Esophagus mucosa (tissue), 1 donor: ENCODE measurements at places on chromosomes 1 and 21. TPM values are rescaled to one million over a fixed set of nuclear protein-coding genes. Genes with fewer than 3 reads are reported as not detected.

DNA sequence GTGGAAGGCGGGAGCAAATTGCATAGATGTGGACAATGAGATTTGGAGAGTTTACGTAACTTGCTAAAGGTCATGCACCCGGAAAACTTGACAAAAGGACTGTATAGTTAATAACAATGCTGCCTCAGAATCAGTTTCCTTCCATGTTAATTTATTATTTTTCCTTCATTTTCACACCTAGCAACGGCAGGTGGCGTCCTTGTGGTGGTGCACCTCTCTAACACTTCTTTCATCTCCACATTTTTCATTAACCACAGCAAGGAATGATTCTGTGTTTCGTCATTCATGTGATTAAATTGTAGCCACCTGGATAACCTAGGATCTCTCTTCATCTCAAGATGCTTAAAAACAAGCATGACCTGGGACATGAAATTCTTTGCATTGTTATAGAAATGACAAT, 2133.0 kb downstream of the NCAM2 start:
- no peak for ATAC-seq

DNA sequence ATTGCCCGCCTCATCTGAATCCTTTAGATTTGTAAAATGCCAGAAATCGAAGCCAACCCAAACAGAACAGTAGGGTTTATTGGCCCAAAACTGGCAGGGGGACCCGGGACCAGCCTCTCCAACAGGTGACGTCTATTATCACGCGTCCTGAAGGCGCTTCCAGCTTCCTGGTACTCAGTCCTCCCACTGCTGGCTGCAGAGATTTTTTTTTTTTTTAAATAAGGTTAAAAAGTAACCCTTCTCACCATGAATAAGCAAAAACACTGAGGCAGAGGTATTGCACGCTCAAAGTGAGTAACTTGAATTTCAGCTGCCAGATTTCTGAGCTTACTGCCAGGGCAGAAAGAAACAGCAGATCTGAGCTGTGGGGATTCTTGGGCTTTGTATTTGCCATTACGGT, 54.4 kb upstream of the GCLM start:
- no peak for ATAC-seq

The CACNA1S gene
- not detected for total RNA-seq

- ATAC-seq = no peak
Observed at GRCh38 chr1:223225061-223225460, 82.0 kb upstream of the TLR5 start.

GRCh38 chr1:163191301-163191700, 11.4 kb downstream of the RGS5 start:
- no peak for ATAC-seq

GRCh38 chr1:221522529-221522940, 219.4 kb downstream of the DUSP10 start:
- no peak for ATAC-seq

The CD52 gene
- 7.5 TPM for total RNA-seq

The IQGAP3 gene
- total RNA-seq = 11.8 TPM

The ZNF691 gene
- total RNA-seq = 3.9 TPM

GRCh38 chr1:178953538-178954324, 72.0 kb upstream of the FAM20B start:
- peak; percentile 31 for ATAC-seq

DNA sequence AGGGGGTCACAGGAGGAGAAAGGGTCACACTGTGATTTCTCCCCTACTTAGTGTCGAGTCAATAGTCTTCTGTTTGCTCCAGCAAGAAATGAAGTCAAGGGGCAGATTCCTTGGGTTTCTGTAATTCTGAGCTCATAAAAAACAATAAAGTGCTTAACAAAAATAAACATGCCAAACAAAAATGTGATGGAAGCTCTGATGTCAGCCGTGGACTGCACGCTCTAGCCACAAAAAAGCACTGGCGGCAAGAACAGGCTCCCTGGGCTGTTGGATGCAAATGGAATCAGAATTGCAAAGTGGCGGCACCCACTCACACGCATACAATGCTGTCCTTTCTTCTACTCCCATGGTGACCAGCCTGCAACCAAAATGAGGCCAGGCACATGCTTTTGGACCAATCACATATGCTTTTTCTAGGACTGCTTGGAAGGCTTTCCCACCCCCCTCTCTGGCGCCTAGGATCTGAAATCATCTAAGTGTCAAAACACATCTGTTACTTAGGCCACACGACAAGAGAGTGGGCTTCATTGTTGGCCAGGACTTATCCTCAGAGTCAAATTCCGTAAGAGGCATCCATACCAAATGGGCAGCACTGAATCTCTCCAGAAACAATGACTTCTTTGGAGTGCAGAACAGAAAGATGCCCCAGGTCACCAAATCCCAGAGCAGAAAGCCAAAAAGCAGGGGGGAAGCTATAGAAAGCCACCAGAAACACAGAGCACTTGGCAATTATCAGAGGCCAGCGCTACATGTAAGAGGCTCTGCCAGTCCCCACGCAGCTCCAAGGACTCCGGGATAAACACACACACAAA, 9.2 kb downstream of the C1orf198 start:
- ATAC-seq = no peak

- no peak for ATAC-seq
Observed at GRCh38 chr1:78645723-78646122, 3.9 kb upstream of the IFI44 start.

The FMO5 gene
- total RNA-seq = 0.68 TPM

DNA sequence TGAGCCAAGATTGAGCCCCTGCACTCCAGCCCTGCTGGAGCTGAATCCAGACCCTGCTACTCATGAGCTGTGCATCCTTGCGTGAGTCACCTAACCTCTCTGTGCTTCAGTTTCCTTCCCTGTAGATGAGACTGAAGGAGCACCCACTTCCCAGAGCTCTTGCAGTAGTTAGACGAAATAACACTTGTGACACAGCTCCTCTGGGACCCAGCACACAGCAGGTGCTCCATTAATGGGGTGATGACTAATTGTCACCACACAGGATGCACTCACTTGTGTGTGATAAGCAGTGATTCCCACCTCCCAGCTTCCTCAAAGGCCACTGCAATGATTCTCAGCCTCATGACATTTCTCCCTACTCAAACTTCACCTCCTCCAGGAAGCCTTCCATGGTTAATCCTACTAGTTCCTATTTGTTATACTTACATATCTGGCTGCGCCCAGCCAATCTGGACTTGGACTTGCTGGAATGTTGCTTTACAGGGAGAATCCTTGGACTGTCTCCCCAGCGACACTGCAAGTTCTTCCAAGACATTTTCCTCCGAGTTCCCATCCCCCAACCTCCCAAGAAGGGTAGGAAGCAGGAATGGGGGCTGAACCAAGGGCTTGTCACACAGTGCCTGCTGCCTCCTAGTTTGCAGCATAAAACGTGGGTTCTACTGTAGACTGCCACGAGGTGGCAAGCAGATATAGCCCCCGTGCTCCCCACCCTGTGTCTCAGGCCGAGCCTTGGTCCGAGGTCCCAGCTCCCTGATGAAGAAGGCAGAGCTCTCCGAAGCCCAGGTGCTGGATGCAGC, 17.2 kb downstream of the DRAXIN start:
- ATAC-seq = no peak

DNA sequence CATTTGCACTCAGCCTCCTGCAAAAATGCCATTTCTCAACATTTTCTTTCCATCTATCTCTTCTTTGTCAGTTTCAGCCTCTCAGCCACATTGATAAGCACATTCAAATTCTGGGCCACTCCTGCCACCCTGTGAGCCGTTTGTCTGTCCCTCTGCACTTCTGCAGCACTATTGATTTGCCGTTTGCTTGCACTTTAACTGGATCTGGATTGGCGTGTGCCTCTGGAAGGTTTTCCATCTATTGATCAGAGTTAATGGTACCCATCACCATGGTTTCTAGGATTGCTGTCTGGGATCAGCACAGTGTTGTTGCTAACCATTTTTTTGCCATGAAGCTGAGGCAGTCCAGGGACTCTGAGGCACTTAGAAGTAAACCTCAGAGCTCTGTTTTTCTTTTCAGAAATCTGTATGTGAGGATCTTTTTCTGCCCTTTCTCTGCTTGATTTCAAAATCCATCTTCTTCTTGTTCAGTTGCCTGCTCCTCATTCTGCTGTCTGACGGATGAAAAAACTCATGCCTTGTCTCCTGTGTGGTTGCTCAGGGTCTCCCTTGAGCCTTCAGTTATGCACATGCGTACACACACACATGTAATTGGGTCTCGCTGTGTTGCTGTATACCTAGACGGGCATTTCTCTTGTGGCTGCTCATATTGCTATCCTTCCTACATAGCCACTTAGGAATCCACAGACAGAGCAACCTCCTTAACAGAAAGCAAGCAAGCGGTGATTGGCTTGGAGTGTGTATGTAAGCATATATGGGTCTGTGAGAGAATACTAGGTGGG, 67.9 kb downstream of the NOS1AP start:
- ATAC-seq = no peak

DNA sequence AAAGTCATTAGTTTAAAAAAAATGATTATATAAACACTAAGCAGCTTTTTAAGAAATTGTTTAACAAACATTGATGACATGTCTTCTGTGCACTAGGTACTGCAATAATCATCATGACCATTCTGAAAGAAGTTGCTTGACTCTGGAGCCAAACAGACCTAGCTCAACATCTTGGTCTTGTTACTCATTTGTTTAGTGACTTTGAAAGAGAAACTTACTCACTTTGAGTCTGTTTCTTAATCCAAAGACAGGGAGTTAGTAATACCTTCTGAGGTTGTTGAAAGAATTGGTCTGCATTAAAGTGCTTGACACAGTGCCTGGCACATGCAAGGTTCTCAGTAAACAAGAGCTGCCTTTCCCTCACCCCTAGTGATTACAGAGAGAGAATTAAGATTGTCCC, 84.4 kb downstream of the SGIP1 start:
- ATAC-seq = no peak

DNA sequence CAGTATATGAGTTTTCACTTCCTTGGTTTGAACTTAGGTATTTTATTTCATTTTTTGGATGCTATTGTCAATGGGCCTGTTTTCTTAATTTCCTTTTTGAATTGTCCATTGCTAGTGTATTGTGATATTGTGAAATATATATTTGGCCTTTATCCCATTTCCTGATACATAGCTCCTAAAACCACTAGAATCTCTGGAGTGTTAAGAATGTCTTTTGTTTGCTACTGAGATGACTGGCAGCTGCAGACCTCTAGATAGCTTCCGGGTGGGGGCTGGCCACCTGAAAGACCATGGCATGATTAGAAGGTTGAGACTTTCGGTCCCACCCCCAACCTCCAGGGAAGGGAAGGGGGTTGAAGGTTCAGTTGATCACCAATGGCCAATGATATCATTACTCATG, 245.4 kb downstream of the KCNJ6 start:
- no peak for ATAC-seq

The RXFP4 gene
- total RNA-seq = not detected

The DSCAM gene
- not detected for total RNA-seq

DNA sequence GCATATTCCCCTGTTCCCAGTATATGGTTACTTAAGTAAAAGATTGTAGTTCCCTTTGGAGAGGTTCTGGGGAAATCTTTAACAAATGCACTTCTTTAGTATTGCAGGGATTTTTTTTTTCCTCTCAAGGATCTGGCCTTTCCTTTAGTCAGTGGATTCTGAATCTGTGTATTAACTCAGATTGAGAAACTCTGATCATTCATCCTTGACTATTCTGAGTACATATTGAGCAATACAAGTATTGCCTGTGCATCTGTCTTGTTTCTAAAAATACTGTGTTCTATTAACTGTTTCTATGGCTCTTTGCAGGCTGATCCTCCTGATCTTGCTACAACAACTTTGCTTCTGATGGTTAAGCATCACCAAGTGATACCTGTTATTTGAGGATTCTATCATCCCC, 67.8 kb upstream of the FGGY start:
- peak; percentile 28 for ATAC-seq

DNA sequence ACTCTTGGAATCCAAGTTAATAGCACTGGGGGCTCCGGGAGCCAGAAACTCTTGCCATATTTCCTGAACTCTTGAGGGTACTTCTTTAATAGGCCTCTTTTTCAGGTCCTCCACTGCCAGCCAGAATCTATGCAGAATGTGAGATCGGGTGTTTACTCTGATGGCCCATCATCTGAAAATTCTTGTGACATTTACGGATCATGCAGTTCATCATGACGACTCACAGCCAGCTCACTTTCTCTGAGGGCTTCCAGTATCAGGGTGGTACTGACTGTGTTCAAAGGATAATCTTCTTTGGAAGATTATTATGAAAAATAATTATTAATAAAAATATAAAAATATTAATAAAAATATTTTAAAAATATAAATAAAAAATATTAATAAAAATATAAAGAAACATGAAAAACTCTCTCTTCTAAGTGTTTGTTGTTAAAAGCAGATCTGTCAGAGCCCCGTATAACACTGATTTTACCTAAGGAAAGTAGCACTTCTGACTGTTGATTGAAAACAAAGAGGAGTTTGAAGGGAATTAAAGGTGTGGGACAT, 194.3 kb upstream of the GREM2 start:
- ATAC-seq = no peak

DNA sequence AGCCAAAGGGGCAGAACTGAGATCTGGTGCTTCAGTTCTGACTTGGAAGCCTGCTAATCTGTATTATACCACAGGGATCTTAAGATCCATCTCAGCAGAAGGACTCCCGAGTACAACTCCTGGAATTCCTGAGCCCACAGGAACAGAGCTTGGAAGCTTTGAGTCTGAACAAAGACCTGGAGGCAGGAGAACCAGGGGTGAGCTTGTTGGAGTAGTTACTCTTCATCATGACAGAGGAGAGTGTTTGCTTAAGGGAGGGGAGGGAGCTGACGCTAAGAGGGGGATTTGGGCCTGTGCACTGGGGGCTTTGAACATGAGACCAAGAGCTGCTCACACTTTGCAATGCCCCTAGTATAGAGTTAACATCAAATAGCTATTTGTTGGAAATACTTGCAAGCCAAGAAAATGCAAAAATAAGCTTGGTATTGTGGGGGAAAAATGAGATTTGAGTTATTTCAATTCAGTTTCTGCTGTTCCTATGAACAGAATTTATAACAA, 41.1 kb upstream of the TRABD2B start:
- no peak for ATAC-seq

The CDCA8 gene
- total RNA-seq = 14.1 TPM

The OLIG2 gene
- not detected for total RNA-seq

DNA sequence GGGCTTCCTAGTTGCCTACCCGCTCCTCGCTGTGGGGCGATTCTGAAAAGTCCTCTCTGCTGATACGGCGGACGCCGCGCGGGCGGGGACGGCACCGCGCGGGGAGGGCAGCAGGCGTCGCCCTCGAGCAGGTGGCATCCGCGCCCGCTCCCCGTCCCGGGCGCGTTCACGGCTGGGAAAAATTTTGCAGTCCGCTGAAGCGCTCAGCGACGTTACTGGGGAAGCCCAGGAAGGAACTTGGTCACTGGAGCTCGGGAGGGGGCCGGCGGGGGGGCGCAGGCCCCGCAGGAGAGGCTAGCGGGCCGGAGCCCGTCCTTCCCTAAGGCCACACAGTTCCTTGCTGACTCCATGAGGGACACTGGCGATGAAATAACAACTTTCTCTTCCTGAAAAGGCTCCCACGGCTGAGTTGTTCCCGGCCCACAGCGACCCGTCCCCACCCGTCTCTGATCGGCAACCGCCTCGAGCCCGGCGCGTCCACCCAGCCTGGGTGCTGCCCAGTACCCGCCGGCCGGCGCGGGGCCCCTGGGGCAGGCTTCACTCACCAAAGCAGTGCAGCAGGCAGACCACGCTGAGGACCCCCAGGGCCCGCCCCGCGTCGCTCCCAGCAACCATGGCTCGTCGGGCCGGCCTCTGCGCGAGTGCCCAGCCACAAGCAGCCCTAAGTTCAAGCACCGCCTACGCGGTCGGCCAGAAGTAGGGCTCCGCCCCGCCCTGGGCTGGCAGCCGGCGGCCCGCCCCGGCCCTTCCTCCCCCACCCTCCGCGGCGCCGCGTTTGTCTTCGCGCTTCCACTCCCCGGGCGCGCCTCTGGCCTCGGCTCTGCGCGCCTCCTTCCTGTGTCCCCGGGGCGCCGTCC, at the start of gene CD58:
Gene CD58, minus strand, starts transcription at position 669 of the 857 bp plus-strand sequence. Its CDS starts 54 bp downstream, at position 615.
- ATAC-seq = peak; percentile 91
